NCI-H2227 treated with DMSO at 0.1 percent for 48 hours (cell line): ENCODE measurements at places on chromosomes 6 and 20.

DNA sequence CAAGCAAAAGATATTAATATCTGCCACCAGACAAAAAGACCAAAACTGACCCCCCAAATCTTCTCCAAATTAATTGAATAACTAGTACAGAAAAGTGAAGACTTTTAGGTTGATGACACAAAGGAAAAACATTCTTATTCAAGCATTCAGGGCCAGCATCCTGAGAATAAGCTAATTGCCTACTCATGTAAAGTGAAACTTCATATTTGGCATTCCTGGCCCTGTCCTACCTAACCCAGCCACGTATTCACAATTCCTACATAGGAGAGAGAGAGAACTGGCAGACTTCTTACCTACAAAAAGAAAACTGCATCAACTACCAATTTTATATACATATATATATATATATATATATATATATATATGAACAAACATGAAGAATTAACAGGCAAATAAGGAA lies 4.9 kb upstream of the ASCC3 start:
- DNase-seq: no peak

DNA sequence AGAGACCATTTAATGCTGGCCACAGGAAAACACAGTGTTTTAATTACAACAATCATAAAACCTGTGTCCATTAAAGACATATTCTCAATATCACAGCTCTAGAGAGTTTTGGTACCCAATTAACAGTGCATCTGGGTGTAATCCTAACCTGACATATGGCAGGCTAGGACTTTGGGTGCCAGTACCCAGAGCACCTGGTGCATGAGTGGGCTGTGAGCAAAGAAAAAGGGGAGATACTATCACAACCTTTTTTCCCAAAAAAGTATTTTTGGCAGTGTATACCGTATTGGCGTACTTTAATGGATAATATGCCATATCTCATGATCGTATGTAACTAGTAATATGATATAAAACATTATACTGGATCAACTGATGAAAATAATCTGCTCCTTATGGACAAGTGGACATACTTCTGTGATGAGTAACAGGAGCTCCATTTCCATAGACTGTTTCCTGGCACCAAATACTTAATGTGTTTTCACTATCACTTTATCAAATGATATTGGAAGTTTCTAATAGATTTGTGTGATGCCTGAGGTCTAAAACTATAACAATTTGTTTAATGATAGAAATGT lies 91.7 kb downstream of the COL19A1 start:
- no peak for DNase-seq

- DNase-seq: no peak
These were observed 105.0 kb downstream of the OLIG3 start for GRCh38 chr6:137389150-137389704.

GRCh38 chr20:41137614-41138474 lies 501 bp downstream of the PLCG1 start:
- DNase-seq: peak; percentile 28

DNA sequence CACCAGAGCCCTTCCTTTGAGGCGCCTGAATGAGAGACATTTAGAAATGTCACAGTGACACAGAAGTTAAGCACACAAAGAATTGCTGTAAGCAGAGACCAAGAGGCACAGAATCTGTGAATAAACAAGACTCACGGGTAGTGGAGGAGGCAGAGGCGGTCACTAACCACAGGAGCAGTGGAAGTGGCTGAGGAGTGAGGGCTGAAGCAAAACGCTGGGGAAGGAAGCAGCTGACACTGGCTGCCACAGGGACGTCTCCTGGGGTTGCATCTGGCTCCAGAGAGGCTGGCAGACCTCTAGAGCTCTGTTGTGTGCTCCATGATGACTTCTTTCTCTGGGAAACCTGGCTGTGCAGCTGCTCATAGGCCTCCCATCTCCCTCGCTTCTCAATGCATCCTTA lies 65.0 kb upstream of the SLC2A12 start:
- DNase-seq: peak; percentile 28

DNA sequence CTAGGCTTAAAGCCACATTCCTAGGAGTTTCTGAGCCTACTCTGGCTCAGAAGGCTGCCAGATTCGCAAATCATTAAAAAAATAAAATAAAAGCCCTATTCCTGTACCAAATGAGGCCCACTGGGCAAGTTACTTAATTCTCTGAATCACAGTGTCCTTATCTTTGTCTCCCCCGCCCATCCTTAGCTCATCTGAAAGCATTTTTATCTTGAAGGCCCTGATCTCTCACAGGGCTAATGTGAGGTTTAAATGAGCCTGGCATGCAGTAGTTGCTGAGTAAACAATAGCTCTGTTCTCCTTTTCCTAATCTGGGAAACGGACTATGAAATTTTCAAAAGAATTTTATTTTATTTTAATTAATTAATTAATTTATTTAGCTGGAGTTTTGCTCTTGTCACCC lies 2.1 kb upstream of the ZBTB12 start:
- no peak for DNase-seq

DNA sequence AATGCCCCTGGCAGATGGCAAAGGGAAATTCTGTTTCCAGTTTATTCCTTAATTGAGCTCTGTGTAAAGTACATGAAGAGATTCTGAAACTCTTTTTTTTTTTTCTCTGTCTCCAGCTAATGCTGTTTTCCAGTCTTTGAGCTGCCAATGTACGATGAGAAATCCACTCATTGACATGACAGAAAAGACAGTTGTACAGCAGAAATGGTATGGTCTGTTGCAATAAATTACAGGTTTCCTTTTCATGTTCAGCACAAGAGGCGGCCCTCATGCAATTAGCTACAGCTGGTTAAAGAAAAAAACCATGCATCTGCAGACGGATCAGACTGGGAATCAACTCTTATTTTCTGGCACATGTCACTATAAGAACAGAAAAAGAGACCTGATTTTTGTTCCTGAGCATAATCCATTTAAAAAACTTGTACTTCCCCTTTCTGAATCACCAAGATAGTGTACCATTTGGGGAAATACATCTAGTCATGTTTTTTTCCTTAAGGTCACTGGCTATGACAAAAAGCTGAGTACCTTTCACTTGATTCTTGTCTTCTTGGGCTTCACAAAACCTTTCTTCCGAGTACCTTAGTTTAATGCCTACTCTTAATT lies 289.8 kb upstream of the PREP start:
- DNase-seq: peak; percentile 89

DNA sequence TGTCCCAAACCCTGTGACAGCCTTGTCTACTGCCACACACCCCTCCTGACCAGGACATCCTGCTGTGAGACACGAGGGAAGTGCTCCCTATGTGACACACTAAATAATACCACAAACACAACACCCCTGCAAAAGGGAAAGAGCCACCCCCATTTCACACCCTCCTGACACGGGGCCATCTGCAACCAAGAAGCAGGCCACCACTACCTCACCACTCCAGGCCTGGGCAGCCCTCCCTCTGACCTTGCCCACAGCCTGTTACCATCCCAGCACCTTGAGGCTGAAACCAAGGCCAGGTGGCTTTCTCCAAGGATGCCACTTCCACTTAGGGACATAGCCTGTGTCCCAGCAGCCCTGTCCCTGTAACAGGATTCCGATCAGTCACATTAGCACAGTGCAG lies 68.2 kb downstream of the NINL start:
- DNase-seq: no peak

DNA sequence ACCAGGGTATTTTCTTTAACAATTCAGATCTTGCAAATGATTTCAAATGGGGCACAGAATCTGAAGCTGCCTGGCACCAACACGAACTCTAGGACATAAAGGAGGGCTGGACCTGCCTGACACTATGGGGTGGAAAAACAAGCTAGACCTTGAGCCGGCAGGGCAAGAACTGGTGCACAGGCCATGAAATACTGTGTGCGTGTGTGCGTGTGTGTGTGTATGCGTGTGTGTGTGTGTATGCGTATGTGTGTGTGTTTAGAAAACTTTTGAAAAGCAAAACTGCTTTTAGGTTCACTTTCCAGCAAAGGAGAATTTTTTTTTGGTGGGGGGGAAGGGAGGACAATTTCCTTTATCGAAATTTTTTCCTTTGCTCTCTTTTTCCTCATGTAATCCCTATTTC lies 11.9 kb upstream of the QKI start:
- no peak for DNase-seq

GRCh38 chr6:17102258-17102870 lies 514 bp downstream of the STMND1 start:
- DNase-seq: no peak

GRCh38 chr6:136963259-136963658 lies 41.2 kb downstream of the SLC35D3 start:
- DNase-seq: no peak

GRCh38 chr6:168589275-168589674 lies 148.3 kb downstream of the SMOC2 start:
- DNase-seq: no peak

GRCh38 chr6:107603006-107603370 lies 113.1 kb downstream of the SOBP start:
- no peak for DNase-seq

DNA sequence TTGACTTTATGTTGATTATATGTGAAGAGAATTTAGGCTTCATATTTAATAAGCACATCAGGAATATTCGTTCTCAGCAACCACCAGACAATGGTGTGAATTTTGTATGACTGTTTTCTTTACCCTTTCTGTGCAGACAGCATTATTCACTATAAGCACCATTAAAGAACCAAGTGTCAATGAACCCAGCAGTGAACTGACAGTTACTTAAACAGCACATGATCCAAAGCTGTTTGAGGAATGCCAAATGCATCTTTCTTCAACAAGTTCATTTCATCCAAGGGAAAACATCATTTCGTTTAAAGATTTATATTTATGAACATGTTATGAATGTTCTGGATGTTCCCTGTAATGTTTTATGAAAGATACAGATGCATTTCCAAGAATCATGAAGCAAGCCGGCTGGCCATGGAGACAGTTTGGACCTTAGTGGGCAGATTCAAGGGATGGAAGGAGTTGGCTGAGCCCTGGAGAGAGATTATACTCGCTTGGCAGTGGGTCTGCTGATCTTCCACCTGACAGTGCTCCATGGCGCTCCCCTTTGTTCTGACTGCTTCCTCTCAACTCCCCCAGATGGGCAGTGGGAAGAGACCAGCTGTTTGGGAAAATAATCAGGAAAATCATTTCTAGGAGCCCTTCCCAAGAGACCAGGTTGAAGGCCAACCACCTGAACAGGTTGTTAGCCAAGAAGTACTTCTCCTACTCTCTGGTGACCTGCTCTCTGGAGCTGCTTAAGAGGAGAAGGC lies 326.0 kb upstream of the RSPO3 start:
- no peak for DNase-seq

DNA sequence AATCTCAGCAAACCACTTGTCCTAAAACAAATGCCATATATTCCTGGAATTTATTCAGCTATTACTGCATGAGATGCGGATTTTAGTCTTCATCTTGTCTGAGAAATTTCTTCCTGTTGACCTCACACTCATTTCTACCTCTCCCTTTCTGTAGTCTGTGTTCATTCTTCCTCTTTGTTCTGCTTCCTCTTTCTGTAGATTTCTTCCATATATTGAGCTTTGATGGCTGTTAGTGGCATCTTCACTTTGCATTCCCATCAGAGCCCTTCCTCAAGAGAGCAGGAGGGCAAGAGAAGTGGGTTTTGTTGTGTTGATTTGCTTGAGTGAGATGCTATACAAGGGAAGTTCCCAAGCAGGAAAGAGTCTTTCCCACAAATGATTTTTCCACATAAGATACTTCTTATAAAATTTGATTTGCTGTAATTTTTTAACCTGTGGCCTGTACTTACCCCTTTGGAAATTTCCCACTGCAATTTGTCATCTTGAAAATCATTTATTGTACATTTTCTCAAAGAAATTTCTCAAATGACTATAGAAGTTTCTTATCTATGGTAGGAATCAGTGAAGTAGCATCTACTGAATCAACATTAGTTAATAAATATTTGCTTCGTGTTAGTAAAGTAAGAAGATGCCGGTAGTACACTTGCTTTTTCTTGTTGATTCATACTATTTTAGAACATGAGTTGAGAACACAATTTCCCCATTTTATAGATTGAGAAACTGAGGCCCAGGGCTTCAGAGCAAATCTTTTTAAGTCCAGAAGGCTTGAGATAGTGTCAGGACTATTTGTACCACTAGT lies 43.8 kb downstream of the MAP3K4 start:
- no peak for DNase-seq

DNA sequence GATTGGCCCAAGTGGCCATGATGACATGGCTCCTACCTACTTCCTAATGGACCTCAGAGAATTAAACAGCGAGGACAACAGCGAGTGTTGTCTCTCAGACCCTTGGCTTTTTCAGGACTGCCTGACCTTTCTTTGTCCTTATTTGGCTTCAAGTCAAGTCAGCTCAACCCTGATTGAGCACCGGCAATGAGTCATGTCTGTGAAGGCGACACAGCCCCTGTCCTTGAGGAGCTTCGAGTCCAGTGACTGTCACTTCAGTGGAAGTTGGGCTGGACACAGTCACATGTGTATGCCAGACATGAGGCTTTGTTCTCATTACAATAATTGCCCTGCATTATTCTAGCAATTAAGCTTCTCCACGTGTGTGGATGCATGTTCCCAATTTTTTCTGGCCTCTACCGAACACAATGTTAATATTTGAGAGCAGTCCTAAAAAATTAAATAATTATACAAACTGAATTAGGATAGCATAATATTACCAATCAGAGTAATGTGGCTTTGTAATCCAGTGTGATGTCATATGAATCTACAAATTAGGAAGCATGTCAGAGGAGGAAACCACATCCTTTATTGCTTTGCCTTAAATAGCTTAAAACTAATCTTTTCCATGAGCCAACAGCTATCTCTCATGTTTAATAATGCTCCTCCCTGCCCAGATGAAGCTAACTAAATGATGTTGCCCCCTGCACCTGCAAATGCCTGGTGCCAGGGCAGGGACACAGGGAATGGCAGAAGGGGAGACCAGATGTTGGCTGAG lies 178.6 kb downstream of the CDH26 start:
- DNase-seq: no peak

GRCh38 chr6:123804787-123805540 lies 1.3 kb downstream of the NKAIN2 start:
- DNase-seq: no peak

GRCh38 chr6:6905961-6906518 lies 201.7 kb upstream of the RREB1 start:
- DNase-seq: no peak

- no peak for DNase-seq
These were observed 22.5 kb upstream of the PRIM2 start for GRCh38 chr6:57294862-57295445.

DNA sequence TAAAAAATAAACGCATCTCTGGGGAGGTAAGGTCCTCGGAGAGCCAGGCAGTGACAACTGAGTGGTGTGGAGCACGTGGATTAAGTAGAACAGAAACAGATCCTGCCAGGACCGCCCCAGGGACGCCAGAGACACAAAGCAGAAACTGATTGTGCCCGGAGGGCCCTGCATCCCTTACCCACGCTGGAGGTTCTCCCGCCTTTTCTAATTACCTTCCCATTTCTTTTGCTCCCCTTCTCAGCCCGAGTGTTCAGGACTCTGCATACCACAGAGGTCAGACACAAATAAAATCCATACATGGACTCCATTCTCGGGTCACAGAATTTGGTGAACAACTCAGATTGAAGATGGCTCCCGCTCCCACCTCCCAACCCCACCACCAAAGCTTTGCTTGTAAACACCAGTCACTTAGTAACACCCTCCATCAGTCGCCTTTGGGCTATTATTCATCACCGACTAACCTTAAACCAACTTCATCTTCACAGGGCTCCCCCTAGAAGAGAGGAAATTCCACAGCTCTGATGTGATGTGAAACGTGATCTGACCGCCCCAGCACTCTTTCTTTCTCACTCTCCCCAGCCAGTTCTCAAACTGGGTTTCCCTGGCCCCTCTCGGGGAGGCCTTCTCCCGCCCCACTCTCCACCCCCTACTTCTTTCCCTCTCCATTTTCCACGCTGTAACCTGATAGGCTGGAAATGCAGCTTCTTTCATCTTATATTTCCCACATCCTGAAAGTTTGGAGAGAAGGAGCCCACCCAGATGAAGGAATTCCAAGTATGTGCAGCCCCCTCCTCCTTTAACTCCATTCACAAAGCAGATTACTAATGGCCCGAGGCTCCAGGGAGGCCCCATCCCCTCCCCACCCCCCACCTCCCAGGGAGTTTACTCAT lies 32.5 kb upstream of the PIM1 start:
- DNase-seq: no peak
